Hematopoietic multipotent progenitor cell treated with erythropoietin and hydrocortisone succinate and interleukin-3 and kit ligand, for 4 days (in vitro differentiated cells): ENCODE measurements at places on chromosomes 16 and 17.

DNA sequence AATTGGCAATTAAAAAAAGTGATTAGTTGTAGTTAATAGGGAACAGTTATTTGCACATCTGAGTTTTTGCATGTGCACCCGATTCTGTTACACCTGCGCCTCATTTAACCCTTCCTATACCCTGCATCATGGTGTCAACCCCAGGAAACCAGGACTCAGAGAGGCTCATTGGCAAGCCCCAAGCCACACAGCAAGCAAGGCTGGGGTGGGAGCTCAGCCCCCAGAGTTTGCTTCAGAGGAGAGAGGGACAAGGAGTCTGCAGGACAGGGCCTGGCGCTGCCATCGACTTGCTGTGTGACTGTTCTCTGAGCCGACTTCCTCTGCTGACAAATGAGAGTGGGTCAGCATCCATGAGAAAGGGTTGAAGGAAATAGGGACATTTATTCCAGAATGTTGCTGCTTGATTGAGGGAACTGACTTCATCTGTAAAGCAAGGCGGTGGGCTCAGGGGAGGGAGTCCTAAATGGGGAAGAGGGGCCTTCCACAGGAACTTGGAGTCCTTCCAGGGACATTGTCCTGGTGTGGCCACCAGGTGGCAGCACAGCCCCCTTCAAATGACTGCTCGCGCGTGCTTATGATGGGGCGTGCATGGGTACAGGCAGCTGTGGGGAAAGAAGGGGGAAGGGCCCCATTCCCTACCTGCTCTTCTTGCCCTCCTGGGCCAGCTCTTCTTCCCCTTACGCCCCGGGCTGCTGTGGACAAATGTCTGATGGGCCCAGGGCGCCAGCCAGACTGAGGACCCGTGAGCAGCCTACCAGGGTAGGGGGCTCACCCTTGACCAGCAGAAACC is 51.6 kb downstream of the NT5M start:
- DNase-seq, result peak; percentile 91

DNA sequence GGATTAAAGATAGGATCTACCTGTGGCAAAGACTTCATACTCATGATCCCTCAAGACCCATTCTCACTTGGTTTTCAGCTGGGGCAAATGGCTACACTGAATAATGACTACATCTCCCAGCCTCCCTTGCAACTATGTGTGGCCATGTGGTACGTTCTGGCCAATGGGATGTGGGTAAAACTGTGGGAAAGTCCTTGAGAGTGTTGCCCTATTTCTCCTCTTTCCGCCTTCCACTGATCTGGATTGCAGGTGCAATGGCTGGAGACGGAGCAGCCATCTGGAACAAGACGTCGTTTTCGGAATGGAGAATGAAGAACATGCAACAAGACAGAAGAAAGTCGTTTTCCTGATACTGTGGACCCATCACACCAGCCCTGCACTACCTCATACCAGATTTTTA is 48.5 kb downstream of the HAPSTR1 start:
- DNase-seq, result peak; percentile 52

DNA sequence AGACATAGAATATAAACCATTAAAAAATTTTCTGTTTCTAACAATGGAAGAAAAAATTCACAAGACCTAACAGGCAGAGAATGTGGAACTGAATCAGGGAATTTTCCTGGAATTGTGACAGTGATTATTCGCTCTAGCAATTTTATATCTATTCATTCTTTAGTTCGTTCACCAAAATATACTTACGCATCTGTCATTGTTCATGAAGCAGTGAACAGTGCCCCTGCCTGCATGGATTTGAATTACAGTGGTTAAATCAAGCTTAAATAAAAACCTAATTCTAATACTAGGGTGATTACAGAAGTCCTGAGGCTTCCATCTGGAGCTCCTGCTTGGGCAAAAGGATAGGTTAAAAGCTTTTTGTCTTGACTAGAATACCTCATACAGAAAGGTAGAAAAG is 48.6 kb downstream of the ABCA8 start:
- DNase-seq, result peak; percentile 44

DNA sequence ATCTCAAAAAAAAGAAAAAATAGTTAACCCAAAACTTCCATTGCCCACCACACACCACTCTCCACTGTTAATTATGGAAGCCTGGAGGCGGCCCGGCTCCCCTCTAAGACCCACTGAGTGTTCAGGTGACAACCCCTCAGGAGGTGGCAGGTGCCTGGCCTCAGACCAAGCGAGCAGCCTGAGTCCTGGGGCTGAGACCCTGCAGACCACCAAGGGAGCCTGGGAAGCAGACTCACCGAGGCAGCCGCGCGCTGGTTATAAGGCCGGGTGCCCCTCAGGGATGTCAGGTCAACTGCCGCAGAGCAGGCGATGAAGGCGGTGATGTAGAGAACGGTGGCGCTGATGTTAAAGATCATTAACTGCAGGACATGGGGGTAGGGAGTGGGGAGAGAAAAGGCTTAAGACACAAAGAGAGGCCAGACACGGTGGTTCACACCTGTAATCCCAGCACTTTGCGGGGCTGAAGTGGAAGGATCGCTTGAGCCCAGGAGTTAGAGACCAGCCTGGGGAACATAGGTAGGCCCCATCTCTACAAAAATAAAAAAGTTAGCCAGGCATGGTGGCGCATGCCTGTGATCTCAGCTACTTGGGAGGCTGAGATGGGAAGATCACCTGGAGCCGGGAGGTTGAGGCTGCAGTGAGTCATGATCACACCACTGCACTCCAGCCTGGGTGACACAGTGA is 13.3 kb downstream of the ARL2BP start:
- DNase-seq, result no peak

- peak; percentile 27 for DNase-seq
Measured at GRCh38 chr17:30398328-30399041, 19.8 kb downstream of the CPD start.

DNA sequence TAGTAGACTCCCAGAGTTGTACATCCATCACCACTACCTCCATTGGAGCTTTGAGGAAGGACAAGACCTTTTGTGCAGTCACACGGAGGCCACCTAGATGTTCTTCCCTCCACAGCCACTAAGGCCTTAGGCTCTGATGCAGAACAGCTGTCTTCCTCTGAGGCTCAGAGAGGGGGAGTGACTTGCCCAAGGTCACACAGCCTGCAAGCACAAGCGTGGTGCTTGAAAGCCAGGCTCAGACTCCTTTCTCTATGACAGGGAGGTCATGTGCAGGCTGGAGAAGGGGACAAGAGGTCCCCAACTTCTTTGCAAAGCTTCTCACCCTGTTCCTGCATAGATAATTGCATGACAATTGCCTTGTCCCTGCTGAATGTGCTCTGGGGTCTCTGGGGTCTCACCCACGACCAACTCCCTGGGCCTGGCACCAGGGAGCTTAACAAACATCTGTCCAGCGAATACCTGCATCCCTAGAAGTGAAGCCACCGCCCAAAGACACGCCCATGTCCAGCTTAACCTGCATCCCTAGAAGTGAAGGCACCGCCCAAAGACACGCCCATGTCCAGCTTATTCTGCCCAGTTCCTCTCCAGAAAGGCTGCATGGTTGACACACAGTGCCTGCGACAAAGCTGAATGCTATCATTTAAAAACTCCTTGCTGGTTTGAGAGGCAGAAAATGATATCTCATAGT is 12.7 kb downstream of the SCGB1C2 start:
- DNase-seq, result no peak

DNA sequence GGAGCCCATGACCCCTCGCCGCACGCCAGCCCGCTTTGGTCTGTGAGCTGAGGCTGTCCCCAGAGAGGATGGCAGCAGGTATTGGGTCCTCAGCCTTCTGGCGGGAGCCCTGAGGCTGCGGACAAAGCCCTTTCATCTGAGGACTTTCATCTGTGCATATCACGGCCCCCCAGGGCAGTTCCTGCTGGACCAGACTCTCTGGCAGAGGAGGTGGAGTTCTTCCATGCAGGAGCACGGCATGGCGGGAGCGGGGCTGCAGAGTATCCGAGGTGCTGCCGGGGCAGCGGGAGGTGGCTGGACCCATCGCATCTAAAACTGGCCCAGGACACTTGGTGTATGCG is 18.8 kb downstream of the DHX38 start:
- DNase-seq, result no peak

DNA sequence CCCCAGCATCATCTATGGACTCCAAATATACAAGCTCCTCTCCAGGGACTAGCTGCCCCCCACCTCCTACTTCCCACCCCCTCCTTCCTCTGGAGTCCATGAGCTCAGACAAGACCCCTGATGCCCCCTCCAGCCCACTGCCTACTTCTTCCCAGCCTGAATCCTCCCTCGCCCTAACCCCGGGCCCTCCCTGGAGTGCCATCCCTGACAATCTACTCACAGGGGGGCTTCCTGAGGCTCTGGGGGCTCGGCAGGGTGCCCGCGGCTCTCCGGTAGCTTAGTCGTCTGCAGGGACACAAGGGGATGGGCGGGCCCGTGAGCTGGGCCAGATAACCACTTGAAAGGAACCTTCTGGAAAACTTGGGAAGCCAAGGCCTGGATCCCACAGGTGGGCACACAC is 15.1 kb downstream of the MPP3 start:
- no peak for DNase-seq

DNA sequence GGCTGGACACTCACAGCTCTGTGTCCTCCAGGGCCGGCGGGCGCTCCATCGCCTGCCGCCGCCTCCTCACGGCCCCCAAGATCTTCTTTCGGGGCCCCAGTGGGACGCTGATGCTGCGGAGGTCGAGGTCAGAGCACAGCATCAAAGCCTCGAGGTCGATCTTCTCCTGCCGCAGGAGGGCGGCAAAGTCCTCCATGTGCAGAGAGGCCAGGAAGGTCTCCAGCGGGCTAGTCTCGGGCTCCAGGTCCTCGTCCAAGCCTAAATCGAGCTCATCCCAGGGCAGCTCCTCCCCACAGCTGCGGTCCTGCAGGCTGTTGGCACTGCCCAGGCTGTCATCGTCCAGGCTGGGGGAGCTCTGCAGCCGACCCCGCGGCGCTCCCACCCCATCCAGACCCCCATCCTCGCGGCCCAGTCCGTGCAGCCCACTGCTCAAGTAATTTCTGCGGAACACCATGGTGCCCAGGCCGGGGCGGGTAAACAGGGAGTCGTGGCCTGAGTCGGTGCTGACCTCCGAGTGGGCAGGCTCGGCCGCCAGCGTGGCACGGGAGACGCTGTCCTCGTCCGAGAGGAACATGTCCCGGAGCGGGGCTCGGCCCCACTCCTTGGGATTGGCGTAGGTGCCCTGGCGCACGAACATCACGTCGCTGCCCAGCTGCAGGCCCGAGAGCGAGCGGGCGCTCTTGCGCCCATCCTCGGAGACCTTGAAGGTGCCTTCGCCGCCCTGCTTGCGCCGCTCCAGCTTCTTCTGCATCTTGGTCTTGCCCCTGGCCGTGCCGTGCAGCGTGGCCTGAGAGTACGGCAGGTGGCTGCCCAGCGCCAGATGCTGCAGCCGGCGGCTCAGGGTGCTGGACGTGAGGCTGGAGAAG is 3.4 kb downstream of the USH1G start:
- peak; percentile 68 for DNase-seq

- DNase-seq, result peak; percentile 77
Measured at GRCh38 chr17:58191241-58191896, 1.2 kb upstream of the EPX start.

DNA sequence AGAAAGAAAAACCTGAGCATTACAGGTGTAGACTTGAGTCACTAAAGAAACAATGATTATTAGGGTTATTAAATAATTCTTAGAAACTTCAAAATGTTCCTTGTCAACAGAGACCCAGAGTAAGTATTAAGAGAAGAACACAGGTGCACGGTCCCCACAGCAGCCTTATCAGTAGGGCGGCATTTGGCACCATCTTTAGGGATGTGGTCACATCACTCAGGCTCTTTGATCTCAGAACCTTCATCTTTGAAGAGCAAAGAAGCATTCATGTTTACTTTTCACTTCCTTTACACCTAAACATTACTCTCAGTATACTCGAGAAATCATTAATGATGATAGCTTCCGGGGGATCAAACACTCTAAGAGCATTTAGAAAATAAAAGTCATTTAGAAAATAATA is 928.7 kb downstream of the KCNJ2 start:
- DNase-seq, result no peak

DNA sequence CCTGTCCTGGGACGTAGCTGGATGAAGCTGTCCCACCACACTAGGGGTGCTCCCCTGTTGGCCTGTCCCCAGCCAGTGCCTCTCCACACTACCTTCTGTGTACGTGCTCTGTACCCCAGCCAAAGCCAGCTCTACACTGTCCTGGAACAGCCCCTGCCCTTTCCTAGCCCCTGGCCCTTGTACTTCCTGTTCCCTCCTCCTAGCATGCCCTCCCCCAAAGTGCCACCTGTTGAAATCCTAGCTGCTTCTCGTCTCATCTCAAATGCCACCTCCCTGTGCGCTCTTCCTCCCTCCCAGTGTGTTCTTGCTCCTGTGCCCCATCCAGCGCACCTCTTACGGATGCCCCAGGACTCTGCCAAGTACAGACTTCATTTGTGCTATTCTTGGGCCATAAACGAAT is 33.5 kb downstream of the IRX3 start:
- DNase-seq, result no peak

GRCh38 chr17:75725504-75725903 is 4.2 kb downstream of the ITGB4 start:
- DNase-seq, result no peak

- no peak for DNase-seq
Measured at GRCh38 chr17:80118601-80119270, 17.4 kb downstream of the GAA start.

GRCh38 chr16:2447920-2448583 is 11.9 kb upstream of the TEDC2 start:
- no peak for DNase-seq

GRCh38 chr17:9363440-9364350 is 211.9 kb downstream of the STX8 start:
- DNase-seq, result no peak

- no peak for DNase-seq
Measured at GRCh38 chr16:50114357-50115129, 38.6 kb upstream of the TENT4B start.

GRCh38 chr16:87492291-87492630 is 563 bp downstream of the ZCCHC14 start:
- no peak for DNase-seq

- DNase-seq, result no peak
Measured at GRCh38 chr17:5793157-5793556, 208.8 kb upstream of the NLRP1 start.

DNA sequence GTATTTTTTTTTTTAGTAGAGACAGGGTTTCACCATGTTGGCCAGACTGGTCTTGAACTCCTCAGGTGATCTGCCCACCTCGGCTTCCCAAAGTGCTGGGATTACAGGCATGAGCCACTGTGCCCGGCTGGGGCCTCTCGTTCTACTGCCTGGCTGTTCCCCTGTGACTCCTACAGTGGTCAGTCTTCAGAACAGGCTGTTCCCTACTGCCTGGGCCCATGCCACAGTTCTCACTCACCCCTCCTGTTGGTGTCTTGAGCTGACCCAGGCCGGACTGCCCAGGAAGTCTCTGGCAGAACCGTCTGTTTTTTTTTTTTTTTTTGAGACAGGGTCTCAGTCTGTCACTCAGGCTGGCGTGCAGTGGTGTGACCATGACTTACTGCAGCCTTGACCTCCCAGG is 3.3 kb downstream of the CDK3 start:
- DNase-seq, result no peak

DNA sequence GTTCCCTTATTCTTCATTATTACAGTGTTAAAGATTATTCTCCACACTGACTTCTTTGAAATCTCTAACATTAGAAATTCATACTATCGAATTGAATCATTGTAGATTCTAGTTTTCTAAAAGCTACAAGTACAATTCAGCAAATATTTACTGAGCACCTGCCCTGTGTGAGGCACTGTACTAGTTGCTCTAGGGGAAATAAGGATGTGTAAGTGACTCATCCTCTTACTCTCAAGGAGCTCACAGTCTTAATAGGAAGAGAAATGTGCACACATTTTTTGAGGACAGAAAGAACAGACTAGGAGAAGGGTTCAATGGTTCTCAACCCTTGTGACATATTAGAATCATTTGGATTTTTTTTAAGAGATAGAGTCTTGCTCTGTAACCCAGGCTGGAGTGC is 7.7 kb upstream of the SLFN12L start:
- no peak for DNase-seq

- peak; percentile 27 for DNase-seq
Measured at GRCh38 chr17:67655478-67656148, 62.1 kb upstream of the NOL11 start.
